ENCODE measurements at places on chromosomes 11 and 22. TPM values are rescaled to one million over a fixed set of nuclear protein-coding genes. Genes with fewer than 3 reads are reported as not detected.
A peak's percentile ranks its signal among the peaks of the same experiment; 100 is the strongest.

DNA sequence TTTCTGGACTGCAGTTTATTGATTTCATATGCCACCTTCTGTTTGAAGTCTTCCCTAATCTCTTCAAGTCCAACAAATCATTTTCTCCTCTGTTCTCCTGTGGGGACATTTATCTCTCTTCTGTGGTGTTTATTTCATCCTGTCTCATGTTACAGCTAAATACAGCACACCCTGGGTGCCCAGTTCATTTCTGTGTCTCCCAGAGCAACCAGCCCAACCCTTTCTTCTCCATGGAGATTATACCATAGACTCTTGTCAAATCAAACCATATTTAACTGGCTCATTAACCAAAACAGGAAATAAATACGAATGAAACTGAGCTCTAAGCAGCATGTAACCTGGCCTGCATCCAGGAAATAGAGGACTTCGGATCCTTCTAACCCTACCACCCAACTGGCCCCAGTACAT, at the start of gene MS4A8:
Gene MS4A8 (plus strand): TSS at position 329 of the 408 bp plus-strand sequence. CDS start 1,249 bp downstream, outside the sequence.
- peaks cover 3% of the 10 kb centered on the region for H3K4me1 ChIP-seq
- H3K27ac ChIP-seq = no peak within 1 kb of the TSS
- H3K36me3 ChIP-seq = no peaks in the 10 kb centered on the region
- DNase-seq = no peak

DNA sequence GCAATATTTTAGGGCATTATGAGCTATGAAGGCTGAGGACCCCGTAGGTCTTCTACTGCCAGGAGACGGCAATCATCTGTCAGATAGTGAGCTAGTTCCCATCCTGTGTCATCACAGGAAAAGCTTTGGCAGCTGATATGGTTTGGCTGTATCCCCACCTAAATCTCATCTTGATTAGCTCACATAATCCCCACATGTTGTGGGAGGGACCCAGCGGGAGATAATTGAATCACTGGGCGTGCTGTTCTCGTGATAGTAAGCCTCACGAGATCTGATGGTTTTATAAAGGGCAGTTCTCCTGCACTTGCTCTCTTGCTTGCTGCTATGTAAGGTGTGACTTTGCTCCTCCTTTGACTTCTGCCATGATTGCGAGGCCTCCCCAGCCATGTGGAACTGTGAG, 18.1 kb downstream of the CSRP3 start:
- no peaks in the 10 kb centered on the region for H3K27me3 ChIP-seq
- H3K36me3 ChIP-seq = no peaks in the 10 kb centered on the region
- no peak overlapping the region for H3K4me3 ChIP-seq

DNA sequence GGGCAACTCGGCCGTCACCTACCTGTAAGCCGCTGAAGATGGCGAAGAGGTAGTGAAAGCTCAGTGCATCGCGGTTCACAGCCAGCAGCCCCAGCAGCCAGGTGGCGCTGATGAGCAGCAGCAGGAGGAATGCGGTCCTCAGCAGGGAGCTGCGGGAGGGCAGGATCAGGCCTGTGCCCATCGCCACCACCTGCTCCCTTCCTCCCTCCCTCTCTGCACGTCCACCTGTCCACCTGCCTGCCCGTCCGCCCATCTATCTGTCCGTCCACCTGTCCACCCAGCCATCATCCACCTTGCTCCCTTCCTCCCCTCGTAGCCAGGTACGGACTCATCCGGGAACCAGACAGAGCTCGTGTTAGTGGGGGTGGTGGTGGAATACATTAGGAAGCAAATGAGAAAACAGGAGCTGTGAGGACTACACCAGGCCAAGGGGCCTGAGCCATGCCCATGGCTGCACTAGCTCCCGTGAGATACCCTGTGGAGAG, 32.2 kb downstream of the TRMU start:
- no peak overlapping the region for H3K27ac ChIP-seq
- H3K4me1 ChIP-seq = no peaks in the 10 kb centered on the region
- H3K36me3 ChIP-seq = no peaks in the 10 kb centered on the region
- no peaks in the 10 kb centered on the region for H3K27me3 ChIP-seq

DNA sequence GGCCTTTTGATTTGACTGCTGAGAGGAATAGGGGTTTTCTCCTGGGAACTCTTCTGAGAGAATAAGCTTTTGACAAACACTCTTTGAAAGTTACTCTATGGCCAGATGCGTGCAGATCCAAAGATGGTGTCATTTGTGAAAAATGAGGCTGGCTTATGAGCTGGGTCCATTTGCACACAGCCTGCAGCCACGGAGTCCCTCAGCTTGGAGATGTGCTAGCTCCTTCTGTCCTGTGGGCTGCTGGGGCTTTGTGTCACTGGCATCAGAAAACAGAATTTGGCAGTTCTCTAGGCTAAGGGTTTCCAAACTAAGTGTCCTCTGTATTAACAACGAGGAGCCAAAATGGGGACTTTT, 702.4 kb downstream of the NTM start:
- H3K27me3 ChIP-seq = no peaks in the 10 kb centered on the region
- no peaks in the 10 kb centered on the region for H3K4me1 ChIP-seq
- DNase-seq = no peak
- no peaks in the 10 kb centered on the region for H3K36me3 ChIP-seq
- H3K27ac ChIP-seq = no peak overlapping the region

GRCh38 chr11:720642-721246, 14.7 kb downstream of the EPS8L2 start:
- H3K4me3 ChIP-seq = no peak overlapping the region
- H3K36me3 ChIP-seq = no peaks in the 10 kb centered on the region
- H3K27me3 ChIP-seq = no peaks in the 10 kb centered on the region
- H3K27ac ChIP-seq = no peak overlapping the region
- DNase-seq = peak; percentile 63

DNA sequence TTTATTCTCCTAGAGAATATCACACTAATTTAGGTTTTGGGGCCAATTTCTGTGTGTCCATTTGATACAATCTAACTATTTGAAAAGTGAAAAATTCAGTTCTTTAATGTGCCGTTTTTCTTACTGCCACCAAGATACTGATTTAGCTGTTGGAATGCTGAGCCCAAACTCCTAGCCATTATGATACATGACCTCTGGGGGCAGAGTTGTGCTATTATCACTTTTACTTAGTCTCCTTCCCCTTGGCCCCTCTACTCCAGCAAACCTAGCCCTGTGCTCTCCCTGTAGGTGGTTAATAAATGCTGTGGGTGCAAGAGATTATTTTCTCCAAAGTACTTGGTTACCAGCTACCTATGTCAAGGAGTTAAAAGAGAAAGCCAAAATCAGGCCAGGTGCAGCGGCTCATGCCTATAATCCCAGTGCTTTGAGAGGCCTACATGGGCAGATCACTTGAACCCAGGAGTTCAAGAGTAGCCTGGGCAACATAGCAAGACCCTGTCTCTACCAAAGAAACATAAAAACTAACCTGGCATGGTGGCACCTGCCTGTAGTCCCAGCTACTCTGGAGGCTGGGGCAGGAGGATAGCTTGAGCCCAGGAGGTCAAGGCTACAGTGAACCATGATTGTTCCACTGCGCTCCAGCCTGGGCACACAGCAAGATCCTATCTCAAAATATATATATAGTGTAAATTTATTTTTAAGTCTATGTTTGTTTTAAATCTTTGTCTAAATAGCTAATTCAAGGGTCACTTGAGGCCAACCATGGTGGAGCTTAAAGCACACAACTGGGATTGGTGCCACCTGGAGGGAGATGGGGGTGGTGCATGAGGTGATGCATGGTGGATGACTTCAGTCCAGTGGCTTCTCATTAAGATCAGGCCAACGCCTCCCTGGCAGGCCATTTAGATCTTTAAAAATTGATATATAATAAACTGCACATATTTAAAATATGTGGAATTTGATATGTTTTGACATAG, 193.2 kb upstream of the PLET1 start:
- H3K36me3 ChIP-seq = no peaks in the 10 kb centered on the region
- DNase-seq = no peak
- no peaks in the 10 kb centered on the region for H3K4me1 ChIP-seq
- no peak overlapping the region for H3K4me3 ChIP-seq

Gene DEUP1
- total RNA-seq = 2.0 TPM

Gene LDLRAD3
- 15.0 TPM for total RNA-seq

Gene TMEM135
- total RNA-seq = 16.0 TPM

Gene PRODH
- total RNA-seq = 0.61 TPM

Gene ARHGAP42
- 8.2 TPM for total RNA-seq
